Cerebellar cortex (tissue), 1 donor: ENCODE measurements at places on chromosomes 5 and 9.

DNA sequence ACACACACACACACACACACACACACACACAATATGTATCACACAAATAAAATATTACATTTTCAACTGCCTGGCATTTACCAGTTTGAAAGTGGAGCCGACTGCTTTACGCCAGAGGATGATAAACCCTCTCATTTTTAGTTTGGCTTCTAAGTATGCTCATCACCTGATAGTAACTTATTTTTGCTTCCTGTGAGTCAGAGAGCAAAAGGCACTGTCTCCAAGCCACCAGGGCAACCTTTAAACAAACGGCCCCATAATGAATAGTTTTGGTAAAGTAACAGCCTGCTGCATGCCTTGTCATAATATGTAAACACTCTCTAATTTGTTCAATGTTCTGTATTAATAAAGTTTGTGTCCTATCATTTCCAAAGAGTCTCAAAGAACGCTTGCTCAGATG is 26.9 kb downstream of the KLF4 start:
- no peak for DNase-seq

DNA sequence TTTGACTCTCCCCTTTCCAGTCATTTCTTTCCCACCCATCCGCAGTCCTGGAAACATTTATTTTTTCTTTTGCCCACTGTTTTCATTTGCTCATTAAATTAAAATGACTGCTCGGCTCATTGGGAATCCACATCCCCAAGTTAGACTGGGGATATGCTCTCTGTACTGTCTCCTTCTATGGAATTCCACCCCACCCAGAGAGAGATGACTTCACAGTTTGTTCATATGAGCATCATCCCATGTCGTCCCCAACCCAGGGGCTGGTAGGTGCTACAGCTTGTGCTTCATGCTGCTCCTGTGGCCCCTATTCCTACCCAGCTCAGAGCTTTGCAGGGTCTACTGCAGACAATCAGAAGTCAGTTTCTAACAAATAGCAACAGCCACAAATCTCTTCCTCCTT is 16.5 kb upstream of the RARS1 start:
- DNase-seq = no peak

DNA sequence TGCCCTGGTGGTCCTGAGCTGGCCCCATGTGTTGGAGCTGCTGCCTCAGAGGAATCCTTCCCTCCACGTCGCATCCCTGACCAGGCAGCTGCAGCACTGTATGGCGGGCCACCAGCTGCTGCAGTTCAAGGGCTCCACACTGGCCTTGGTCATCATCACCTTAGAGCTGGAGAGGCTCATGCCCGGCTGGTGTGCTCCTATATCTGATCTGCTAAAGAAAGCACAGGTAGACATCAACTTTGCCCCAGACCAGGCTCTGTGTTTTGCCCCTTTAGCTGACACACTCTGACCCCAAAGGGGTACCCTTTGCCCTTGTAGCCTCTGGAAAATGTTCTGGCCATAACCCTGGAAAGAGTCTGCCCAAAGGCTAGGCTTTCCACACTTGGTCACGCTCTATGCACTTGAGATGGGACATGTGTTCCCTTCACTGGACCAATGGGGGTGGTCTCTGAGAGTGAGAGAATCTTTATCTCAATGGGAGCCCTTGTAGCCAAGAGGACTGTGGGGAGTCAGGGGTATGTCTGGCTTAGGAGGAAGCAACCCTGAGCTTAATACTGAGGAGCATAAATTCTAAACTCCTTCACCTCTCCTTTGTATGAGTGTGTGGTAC is 4.8 kb downstream of the CCNI2 start:
- DNase-seq = no peak

DNA sequence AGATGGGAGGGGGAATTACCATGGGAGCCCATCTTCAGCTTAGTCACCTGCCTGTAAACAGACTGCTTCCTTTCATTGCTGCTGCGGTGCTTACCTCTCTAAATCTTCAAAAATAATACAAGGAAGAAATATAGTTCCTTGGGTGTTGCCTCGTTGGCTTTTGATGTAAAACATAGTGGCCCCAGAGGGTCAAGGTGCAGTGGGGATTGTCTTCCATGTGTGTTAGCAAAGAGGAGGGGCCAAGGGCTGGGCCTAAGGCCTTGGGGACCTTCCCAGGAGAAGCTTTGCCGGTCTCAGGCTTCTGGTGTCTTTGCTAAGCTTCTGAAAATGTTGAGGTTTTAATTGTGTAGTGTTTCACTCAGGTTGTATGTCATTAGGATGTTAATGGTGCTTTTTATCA is 90.0 kb downstream of the PDE8B start:
- DNase-seq = no peak

GRCh38 chr9:91191411-91192380 is 170.0 kb downstream of the AUH start:
- DNase-seq = no peak

GRCh38 chr9:79610019-79610631 is 38.4 kb downstream of the TLE4 start:
- peak; percentile 64 for DNase-seq

DNA sequence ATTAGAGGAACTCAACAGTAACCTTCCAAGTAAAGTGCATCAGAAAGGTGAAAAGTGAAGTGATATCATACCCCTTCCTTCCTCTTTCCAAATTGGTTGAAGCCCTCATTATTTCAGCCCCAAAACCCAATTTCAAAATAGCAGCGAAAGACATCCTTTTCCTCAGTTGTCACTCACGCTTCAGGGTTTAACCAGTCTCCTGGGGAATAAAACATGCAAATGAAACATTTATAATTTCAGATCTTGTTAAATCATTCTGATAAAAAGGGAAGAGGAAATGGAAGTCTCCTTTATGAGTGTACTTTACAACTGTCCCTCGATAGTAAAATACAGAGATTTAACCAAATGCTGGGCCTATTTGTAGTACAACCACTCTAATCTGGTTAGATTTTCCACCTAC is 22.5 kb downstream of the TRPM6 start:
- DNase-seq = no peak

- no peak for DNase-seq
Observed at GRCh38 chr5:34930870-34931269, 1.5 kb downstream of the DNAJC21 start.

DNA sequence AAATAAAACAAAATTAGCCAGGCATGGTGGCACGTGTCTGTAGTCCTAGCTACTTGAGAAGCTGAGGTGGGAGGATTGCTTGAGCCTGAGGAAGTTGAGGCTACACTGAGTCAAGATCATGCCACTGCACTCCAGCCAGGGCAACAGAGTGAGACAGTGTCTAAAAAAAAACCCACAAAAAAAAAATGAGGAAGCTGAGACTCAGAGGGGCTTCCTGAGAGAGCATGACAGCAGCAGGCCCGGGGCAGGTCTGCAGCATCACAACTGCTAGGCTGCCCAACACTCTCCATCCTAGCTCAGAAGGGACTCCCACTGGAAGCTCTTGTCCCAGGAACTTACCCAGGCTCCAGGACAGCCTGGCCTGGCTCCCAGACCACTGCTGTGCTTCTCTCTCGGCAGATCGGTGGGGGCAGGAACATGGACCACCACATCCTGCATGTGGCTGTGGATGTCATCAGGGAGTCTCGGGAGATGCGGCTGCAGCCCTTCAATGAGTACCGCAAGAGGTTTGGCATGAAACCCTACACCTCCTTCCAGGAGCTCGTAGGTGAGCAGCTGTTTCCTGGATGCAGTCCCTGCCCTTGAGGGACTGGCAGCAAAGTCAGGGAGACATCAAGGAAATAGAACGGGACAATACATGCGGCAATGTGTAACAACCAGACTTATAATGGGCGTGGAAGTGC is 19.1 kb downstream of the PTGS1 start:
- no peak for DNase-seq

DNA sequence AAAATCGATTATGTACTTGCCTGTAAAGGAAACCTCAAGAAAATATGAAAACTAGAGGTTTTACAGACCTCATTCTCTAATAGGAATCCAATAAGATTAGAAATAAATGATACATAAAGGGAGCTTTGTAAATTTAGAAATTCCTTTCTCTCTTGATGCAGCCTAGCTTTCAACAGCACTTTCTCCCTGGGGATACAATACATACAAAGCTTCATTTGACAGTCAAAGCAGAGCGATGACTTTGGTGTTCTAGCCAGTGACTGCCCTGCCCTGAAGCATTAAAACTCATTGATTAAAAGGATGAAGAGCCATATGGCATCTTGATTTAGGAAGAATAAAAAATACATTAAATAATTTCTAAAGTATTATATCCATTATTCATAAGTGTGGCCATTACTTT is 46.3 kb upstream of the GLIS3 start:
- DNase-seq = no peak

DNA sequence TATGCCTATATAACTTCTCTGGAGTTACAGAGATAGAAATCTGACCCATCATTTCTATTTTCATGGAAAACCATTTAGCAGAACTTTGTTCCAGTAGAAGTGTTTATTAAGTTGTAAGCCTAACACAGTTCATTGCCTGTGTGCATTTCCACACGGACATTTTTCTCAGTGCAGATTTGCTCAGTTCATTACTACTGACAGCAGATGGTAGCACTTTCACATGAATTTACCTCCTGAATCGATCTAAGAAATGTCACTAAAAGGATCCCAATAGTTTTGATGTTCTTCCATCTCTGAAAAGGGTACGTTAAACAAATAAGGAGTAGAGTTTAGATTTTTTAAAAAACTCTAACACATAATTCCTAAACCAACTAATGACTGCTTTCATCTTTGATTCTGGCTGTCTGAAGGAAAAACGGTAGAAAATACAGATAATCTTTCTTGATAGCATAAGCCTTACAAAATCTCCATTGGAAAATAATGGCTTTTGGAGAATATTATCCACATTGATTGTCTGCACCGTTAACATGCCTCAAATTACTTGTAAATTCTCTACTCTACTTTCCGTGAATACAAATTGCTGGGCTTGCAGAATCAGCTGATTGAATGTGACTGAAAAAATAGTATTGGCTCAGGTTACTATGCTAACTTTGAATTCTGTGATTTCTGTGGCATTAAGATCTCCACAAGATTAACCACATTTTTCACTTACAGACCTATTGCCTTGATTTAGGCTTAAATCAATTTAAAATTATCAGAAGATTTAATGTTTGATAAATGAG is 33.1 kb downstream of the RPS23 start:
- DNase-seq = peak; percentile 24

GRCh38 chr5:68407311-68408239 is 192.0 kb downstream of the PIK3R1 start:
- DNase-seq = no peak

DNA sequence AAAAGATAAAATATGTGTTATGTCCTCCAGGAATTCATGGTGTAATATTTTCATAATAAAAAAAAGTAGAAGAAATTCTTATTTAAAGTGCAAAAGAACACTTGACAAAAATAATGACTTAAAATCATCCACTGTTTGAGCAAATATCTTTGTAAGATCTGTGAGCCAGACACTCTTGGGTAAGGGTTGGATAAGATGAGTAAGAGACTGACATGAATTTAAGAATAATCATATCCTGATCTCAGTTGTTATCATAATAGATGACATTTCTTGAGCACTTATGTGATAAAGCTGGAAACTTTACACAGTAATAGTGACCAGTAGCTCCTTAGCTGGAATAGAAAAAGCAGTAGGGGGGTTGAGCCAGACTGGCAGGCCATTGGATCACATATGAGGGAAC is 40.0 kb upstream of the ADRB2 start:
- no peak for DNase-seq

GRCh38 chr9:91033797-91034196 is 232.2 kb downstream of the SYK start:
- peak; percentile 17 for DNase-seq

GRCh38 chr5:111756581-111757354 is at the start of gene NREP:
Gene NREP (minus strand): TSS chr5:111757194. CDS start chr5:111755772, 1,422 bp downstream.
- DNase-seq = no peak

DNA sequence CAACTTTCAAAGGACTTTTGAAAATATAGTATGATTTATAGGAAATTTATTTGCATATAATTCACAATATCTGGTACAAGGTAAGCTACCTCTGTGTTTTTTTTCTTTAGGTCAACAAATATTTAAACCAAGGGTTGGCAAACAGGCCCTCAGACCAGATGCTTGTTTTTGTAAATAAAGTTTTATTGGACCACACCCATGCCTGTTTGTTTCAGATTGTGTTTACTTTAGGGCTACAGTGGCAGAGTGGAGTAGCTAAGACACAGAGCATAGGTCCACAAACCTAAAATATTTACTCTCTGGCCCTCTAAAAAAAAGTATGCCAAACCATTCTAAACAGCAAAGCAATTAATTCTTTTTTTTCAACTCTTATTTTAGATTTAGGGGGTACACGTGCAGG is 119.7 kb upstream of the CCDC152 start:
- no peak for DNase-seq

GRCh38 chr5:16461782-16462181 is 3.8 kb downstream of the ZNF622 start:
- no peak for DNase-seq

DNA sequence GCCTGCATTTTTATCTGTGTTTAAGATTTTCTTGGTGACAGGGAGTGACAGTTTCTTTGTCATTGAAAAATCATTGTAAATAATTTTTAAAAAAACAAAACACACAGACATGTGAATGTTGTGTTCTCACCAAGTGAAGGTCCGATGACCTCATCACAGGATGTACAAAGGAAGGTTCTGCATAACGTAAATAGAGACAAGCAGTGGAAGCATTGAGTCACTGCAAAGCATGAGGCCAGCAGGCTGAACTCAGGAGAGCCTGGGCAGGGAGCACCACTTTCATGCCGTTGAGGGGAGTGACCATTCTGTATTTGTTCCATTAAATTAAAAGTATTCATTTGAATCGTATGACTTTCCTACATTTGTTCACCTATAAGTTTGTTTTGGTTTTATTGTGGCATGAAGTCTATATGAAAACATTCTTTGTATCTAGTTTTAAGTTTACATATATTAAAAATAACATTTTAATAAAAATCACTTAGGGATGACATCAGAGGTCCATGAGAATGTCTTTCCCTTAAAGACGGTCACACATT is 70.4 kb upstream of the TLE1 start:
- no peak for DNase-seq

GRCh38 chr5:85010014-85010562 is 625.4 kb upstream of the EDIL3 start:
- no peak for DNase-seq

GRCh38 chr5:945691-946551 is 53.2 kb downstream of the TRIP13 start:
- no peak for DNase-seq

DNA sequence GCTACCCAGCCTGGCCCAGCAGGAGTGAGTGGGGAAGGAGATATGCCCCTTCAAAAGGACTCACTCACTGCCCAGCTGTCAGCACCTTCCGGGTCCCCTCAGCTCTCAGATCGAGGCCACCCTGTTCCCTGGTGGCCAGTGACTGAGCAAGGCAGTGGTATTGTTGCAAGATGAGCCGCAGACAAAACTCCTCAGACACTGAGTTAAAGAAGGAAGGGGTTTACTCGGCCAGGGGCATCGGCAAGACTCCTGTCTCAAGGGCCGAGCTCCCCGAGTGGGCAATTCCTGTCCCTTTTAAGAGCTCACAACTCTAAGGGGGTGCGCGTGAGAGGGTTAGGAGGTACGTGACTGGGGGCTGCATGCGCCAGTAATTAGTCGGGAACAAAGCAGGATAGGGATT is 9.7 kb upstream of the N4BP3 start:
- DNase-seq = no peak

- DNase-seq = no peak
Observed at GRCh38 chr5:72251386-72251785, 68.7 kb downstream of the MRPS27 start.
